ENCODE measurements at places on chromosomes 5 and 9. TPM values are rescaled to one million over a fixed set of nuclear protein-coding genes. Genes with fewer than 3 reads are reported as not detected.

OTULINL gene
- polyA plus RNA-seq, result 0.07 TPM

ANKRD20A1 gene
- not detected for polyA plus RNA-seq

PDE6A gene
- polyA plus RNA-seq, result not detected

CA9 gene
- 1.3 TPM for polyA plus RNA-seq

- no peak for DNase-seq
Measured at GRCh38 chr9:99056886-99057664, 47.8 kb upstream of the TGFBR1 start.

DNA sequence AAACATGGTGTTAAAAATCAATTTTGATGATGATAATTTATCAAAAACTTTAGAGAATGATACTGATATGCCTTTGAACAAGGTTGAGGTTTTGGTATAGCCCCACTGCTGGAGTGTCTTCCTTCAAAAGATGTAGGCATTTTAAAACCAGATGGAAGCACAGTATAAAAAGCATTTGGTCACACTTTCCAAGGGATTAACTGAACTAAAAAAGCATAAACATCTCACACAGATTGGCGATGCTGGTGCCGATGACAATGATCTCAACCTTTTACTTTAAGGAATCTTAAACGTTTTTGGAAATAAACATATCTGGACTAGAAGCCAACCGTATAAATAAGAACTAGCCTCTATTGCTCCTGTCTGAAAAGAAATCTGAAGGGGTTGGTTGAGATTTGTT, 488.4 kb downstream of the ENC1 start:
- no peak for DNase-seq

DNA sequence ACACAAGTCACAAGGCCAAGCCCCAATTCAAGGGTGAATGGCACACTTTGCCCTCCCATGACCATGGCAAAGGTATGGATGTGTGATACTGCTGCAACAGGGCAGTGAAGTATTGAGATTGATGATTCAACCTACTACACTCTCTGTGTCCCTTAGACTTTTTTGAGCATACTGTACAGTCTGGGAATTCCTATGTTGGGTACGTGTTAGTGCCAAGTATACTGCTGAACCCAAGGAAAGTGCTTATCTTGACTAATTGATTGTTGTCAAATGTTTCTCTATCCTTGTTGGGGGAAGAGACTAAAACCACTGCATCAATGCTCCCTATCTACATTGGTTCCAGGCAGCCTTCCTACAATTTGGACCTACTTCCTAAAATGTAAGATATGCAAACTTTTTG, 93.7 kb downstream of the NDFIP1 start:
- DNase-seq, result no peak

- no peak for DNase-seq
Measured at GRCh38 chr5:39197556-39197955, 21.8 kb downstream of the FYB1 start.

DNA sequence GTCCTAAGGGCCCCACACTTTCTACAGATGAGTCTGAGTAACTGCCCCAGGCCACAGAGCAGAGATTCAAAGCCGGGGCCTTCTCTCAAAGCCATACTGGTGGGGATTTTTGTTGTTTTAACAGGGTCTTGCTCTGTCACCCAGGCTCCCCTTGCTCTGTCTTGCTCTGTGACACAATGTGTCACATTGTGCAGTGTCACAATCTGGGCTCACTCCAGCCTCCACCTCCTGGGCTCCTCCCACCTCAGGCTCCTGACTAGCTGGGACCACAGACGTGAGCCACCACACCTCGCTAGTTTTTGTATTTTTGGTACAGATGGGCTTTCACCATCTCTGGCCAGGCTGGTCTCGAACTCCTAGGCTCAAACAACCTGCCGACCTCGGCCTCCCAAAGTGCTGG, 8.6 kb downstream of the AGPAT2 start:
- no peak for DNase-seq

GRCh38 chr9:130670644-130671043, 6.2 kb downstream of the PRDM12 start:
- no peak for DNase-seq

GRCh38 chr9:104539275-104539674, 2.6 kb upstream of the OR13C3 start:
- DNase-seq, result no peak

DNA sequence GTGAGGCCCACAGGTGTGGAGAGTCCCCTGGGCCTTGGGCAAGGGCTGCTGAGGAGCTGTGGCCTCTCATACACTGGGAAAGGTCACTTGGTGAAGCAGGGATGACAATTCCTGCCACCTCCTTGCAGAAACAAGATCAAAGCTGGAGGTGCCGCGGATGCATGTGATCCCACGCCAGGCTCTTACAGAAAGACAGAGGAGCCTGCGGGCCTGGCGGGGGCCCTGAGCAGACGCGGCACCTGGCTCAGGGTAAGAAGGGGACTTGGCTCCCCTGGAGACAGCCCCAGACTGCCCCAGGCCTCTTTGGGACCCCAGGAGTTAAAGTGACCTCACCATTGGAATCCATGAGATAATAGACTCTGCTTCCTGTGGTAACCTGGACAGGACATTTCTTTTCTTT, 4.8 kb downstream of the GFPT2 start:
- no peak for DNase-seq

DNA sequence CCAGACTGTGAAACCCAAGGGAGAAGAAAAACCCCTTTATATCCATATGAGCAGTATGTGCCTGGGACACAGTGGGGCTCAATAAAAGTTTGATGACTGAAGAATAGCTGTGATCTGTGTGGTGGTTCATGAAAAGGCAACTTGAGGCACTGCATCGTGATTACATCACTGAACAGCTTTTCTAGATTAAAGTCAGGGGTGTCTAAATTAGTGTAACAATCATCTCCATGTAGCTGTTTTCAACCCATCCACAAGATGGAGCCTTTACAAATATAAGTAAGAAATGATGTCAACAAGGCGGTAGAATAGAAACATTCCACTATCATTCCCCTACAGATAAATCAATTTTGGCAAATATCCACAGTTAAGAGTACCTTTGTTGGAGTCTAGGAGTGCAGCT, 55.5 kb downstream of the PRRC1 start:
- DNase-seq, result no peak

- no peak for DNase-seq
Measured at GRCh38 chr5:107919361-107919760, 248.6 kb upstream of the EFNA5 start.

GRCh38 chr9:133154097-133154989, 9.4 kb downstream of the GBGT1 start:
- no peak for DNase-seq

DNA sequence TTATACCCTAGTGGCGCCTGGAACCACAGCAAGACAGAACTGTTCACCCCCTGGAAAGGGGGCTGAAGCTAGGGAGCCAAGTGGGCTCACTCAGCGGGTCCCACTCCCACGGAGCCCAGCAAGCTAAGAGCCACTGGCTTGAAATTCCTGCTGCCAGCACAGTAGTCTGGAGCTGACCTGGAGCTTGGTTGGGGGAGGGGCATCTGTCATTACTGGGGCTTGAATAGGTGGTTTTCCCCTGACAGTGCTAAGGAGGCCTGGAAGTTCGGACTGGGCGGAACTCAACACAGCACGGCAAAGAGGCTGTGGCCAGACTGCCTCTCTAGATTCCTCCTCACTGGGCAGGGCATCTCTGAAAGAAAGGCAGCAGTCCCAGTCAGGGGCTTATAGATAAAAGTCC, 19.5 kb downstream of the BTNL3 start:
- DNase-seq, result no peak

DNA sequence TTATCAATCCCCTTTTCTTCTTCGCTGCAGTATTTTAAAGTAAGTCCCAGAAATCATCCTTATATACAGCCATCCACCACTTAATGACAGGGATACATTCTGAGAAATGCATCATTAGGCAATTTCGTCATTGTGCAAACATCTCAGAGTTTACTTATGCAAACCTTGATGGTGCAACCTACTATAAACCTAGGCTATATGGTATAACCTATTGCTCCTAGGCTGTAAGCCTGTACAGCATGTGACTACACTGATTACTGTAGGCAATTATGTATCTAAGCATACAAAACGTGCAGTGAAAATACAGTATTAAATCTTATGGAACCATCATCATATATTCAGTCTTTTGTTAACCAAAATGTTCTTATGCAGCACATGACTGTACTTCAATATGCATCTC, 36.8 kb downstream of the SAXO1 start:
- no peak for DNase-seq

DNA sequence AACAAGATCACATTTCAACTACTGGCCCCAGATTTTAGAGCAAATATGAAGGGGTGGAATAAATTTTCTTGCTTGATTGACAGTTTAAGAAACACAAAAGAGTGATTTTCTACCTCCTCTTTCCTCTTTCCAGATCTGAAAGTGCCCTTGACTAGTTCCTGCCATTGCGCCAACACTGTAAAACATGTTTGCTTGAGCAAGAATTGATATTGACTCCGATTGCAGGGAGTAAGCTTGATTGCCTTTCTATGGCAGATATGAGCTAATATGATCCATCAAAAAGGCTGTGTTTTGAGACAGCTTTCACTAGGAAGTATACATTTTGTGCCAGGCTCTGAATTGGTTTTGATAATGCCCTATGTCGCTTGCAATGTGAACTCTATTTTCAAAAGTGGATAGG, 508.8 kb downstream of the SEMA5A start:
- no peak for DNase-seq

DNA sequence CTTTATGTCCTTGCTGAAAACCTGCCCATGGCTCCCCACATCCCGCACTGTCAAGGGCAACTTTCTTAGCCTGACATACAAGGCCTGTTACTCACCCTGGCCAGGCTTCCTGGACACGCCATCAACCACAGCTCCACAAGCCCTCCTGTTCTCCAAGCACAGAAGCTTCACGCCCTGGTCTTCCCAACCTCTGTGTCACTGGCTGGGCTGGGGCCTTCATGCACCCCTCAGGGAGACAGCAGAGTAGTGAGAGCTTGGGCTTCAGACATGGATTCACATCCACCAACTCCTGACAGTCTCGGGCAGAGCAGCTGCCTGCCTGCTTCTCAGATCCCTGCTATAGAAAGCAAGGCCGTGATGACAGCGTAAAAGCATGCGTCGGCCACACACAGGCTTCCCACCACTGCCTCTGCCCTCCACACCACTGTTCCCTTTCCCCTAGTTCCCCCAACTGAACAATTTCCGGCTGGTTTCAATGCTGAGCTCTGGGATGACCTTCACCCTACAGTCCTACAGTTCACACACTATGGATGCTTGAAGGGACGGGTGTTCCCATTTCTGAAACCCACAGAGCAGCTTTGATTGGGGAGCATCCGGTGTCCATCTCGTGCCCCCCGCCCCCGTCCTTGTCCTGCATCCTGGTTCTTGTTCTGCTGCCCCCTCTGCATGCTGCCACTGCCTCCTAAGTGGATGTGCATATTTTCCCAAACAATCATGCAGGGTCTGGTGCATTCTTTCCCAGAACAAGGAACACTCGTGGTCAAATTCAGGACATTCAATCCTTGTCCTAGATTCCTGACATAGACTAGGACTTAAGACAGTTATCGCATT, 33.4 kb upstream of the ADAMTS2 start:
- DNase-seq, result peak; percentile 15

DNA sequence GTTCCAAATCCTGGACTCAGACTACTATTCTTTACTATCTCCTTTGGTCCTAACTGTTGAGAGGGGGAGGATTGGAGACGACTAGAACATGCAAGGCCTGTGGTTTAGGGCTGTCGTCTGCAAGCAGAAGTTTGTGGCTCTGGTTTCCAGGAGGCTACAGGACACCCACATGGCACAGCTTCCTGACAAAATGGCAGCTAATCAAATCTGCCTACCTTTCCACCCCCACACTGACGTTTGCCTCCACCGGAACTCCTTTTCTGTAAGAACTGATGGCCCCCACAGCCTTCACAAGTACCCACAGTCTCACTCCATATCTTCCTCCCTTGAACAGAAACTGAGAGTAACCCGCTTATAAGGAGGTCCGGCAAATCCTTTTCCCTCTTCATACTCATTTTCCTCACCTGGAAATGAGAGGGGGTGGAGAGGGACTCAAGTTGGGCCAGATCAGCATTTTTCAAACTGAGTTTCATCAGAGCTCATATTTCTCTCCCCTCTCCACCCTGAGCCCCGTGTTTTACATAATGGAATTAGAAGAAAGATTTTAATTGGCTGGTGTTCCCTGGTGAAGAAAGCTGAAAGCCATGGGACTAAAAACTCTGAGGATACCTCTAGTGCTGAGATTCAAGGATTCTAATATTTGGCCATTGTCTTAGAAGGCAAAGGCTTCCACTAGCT, 5.2 kb downstream of the SLC31A2 start:
- DNase-seq, result no peak

GRCh38 chr5:116554764-116555163, 19.9 kb downstream of the SEMA6A start:
- DNase-seq, result no peak

DNA sequence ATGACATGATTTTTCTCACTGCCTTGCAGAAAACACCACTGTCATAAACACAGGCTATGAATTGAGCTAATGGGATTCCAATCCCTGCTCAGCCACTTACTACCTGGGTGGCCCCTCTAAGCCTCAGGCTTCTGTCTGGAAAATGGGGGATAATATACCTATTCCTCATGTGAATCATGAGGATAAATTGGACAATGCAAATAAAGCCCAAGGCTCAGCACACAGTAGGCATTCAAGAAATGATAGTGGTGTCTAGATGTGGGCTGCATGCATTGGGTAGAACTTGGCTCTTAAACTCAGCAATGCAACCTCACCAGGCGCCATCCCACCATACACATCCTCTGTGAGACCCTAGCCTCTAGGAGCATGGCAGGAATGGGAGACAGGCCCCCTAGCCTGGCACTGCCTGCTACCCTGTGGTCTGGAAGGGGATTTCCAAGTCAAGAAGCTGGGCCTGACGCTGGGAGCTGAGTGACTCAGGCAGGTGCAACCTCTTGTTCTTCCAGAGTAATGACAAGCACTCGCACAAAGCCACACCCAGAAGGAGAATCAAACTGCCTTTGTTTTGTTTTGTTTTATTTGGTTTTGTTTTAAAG, 2.3 kb upstream of the TNIP1 start:
- DNase-seq, result no peak

All from AG04450 (cell line).